ENCODE measurements at places on chromosomes 6 and 20.

DNA sequence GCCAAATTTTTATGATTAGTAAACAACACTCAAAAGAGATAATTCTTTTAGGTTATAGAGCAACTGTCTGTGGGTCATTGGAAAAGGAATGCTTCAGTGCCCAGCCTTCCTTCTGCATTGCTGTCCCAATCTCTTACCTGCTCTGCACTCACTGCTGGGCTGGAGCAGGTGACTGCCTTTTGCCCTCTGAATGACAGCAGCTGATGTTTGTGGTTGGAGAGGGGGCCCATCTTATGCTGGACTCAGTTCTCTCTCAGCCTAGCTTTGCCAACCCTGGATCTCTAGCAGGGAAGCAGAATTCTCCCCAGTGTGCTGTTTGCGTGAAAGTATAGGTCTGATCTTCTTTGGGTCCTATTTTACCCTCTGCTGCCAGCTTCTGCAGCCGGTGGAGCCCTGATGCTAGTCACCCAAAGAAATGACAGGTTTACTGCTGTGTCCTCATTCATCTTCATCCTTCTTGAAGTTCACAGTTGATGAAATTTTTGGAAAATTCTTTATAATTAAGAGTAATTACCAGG, 193.5 kb downstream of the ARID1B start:
- DNase-seq: no peak

- no peak for DNase-seq
Observed at GRCh38 chr6:149337320-149337719, 19.8 kb downstream of the TAB2 start.

DNA sequence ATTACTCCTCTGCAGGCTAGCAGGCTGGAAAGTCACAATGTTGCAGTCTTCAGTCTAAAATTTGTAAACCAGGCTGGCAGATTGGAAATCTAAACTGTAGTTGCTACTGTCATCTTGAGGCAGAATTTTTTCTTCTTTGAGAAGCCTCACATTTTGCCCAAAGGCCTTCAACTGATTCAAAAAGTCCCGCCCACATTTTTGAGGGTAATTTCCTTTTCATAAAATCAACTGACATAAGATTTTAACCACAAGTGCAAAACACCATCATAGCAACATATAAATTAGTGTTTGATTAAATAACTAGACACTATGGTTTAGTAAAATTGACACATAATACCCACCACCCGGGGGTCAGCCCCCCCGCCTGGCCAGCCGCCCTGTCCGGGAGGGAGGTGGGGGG, 28.4 kb downstream of the HLA-C start:
- DNase-seq: no peak

GRCh38 chr6:170038251-170038650, 252.6 kb downstream of the DLL1 start:
- no peak for DNase-seq

DNA sequence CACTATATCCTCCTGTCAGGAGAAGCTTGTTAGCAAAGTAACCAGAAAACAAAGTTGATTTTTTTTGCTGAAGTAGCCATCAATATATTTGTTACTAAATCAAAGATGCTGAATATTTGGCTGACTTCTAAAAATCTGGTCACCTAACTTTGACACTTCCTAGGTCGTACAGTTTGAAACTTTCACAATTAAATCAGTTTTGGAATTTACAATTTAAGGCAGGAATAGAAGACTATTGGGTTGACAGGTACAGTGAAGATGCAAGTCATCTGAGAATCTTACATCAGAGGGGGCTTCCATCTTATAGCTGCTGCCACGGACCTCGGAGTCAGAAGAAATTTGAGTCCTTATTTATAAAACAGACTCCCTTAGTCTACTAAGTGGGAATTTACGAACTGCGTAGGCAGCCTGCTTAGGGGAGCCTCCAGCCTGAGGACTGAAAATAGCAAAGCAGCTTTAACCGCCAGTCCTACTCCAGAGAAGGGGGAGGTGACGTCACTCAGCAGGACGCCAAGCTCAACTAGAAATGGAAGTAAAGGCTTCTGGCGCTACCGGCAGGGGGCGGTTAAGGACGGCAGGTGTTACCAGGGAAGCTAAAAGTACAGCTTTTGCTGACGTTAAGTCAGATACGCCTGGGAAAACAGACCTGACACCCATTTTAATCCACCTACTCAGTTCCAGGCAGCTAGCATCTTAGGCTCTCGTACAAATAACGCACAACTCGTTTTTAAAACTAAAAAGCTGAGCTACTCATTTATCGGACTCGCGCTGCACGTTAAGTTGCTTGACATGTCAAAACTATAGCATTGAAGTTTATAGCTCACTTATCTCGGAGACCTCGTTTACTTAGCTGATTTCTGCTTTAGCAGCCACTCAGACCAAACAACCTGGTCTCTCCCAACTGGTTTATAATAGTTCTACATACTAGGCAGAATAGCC, 61.1 kb upstream of the HFE start:
- peak; percentile 83 for DNase-seq

- DNase-seq: no peak
Observed at GRCh38 chr6:71675386-71675785, 211.0 kb upstream of the RIMS1 start.

DNA sequence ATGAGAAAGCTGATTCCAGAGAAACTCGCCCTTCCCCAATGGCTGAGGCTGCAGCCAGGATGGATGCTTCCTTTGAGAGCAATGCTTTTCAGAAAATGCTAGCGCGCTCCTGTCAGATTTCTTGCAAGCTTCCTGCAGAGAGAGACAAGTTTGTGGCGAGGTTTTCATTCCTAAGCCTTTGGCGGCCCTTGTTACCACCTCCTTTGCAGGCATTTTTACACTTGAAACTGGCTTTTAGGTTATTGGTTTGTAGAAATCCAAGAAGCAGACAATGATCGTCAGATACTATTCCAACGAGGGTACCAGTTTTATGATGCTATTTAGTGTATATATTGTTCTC, 1.1 kb downstream of the FNDC1 start:
- no peak for DNase-seq

GRCh38 chr20:6502999-6503398, 264.5 kb upstream of the BMP2 start:
- DNase-seq: no peak

- no peak for DNase-seq
Observed at GRCh38 chr20:62778601-62779416, 17.5 kb upstream of the MRGBP start.

- DNase-seq: no peak
Observed at GRCh38 chr6:113076816-113077215, 729.7 kb downstream of the RFPL4B start.

DNA sequence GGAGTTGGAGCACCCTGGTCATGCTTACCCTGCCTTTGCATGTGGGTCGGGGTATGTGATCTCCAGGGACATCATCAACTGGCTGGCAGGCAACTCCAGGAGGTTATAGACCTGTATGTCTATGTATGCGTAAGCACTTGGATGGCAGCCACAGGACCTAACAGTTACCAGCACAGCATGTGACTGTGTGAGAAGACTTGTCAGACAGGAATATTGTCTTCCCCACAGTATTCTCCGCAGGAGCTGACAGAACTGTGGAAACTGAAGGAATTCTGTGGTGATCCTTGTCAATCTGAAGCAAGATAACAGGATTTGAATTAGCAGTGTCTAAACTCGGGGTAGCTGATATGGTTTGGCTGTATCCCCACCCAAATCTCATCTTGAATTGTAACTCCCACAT, 59.2 kb downstream of the TMEM244 start:
- no peak for DNase-seq

DNA sequence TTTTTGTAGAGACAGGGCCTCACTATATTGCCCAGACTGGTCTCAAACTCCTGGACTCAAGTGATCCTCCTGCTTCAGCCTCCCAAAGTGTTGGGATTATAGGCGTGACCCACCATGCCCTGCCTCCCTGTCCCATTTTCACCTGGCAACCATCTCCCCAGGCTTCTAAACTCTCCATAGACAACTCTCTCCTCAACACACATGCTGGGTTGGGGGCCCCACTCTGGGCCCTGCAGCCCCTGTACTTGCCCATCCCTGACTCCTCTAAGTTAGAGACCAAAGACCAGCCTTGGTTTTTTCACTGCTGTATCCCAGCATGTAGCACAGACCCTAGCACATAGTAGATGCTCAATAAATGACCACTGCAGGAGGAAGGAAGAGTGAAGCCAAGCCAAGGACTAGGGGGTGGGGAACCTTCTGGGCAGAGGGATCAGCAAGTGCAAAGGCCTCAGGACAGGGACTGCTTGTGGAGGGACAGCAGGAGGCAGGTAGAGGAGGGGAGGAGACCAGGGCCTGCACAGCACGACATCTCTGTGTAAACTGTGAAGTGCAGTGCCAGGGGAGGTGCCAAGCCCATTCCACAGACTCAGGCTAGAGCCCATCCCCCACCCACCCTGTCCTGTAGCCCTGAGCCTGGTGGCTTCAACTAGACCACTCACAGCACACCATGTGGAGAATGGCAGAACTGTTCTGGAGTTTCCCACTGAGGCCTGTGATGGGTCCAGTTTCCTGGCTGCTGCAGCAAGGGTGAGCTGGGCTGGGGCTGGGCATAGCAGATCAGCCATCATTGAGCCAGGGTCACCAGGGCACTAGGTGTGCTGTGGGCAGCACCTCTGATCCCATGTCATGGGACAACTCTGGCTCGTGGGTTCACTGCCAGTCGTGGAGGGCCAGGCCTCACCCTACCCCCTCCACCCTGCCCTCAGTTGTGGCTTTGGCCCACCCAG, 3.4 kb upstream of the SRC start:
- no peak for DNase-seq

GRCh38 chr6:144477856-144478255, 192.7 kb downstream of the UTRN start:
- no peak for DNase-seq

DNA sequence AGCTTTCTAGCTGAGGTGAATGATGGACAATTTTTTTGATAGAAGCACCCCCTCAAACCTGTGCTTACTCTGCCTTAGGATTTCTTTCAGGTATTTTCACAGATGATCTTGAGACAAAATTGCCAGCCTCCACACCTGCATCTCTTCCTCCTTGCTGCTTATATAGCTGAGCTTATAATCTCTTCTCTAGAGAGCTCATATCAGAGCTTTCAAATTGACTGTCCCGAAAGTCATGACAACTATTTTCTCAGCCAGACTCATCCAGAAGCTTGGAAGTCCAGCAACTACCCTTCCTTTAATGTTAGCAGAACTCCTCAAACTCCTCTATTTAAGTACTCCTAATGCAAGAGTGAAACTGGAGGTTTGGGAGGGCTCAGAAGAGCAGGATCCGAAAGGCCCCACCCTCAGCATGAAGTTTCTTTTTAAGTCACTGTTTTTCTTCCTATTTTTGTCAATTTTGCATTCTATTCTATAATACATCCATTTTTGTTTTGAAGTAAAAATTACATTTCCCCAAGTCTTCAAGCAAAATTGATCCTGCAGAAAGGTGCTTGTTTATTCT, 12.7 kb downstream of the CGA start:
- no peak for DNase-seq

DNA sequence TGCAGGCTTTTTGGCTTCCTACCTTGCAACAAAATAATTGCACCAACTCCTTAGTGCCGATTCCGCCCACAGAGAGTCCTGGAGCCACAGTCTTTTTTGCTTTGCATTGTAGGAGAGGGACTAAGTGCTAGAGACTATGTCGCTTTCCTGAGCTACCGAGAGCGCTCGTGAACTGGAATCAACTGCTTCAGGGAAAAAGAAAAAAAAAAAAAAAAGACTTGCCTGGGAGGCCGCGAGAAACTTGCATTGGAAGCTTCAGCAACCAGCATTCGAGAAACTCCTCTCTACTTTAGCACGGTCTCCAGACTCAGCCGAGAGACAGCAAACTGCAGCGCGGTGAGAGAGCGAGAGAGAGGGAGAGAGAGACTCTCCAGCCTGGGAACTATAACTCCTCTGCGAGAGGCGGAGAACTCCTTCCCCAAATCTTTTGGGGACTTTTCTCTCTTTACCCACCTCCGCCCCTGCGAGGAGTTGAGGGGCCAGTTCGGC, 420 bp downstream of the SOX4 start:
- DNase-seq: no peak

- no peak for DNase-seq
Observed at GRCh38 chr6:28656715-28657114, 131.0 kb downstream of the GPX5 start.

- no peak for DNase-seq
Observed at GRCh38 chr20:45507011-45507820, 8.2 kb downstream of the SPINT3 start.

- no peak for DNase-seq
Observed at GRCh38 chr6:17336425-17336824, 55.3 kb downstream of the RBM24 start.

DNA sequence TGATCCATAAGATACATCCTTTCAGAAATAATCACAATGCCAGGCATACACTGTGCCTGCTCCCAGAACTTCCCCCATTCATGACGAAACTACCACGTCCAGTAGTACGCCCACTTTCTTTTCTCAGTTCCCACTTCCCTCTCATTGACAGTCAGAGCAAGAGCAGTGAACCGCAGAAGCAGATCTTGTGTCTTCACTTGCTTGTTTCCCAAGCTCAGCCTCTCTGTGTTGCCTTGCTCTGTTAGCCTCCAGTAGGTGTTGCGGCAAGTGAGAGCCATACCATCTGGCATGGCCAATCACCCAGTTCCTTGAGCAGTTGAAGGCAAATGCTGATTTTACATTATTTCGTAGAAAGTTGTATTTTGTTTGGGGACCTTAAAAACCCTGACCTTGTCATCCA, 11.7 kb downstream of the UST start:
- no peak for DNase-seq

- DNase-seq: no peak
Observed at GRCh38 chr6:143603455-143603854, 74.3 kb upstream of the PHACTR2 start.

- no peak for DNase-seq
Observed at GRCh38 chr6:44576132-44576631, 188.7 kb downstream of the CDC5L start.

GRCh38 chr6:154594496-154595198, 84.2 kb upstream of the CNKSR3 start:
- DNase-seq: no peak

- no peak for DNase-seq
Observed at GRCh38 chr6:20691185-20691584, 156.9 kb downstream of the CDKAL1 start.

GRCh38 chr6:6801005-6801335, 212.4 kb downstream of the LY86 start:
- DNase-seq: no peak

- no peak for DNase-seq
Observed at GRCh38 chr6:32844839-32845383, 1.1 kb upstream of the PSMB8 start.

DNA sequence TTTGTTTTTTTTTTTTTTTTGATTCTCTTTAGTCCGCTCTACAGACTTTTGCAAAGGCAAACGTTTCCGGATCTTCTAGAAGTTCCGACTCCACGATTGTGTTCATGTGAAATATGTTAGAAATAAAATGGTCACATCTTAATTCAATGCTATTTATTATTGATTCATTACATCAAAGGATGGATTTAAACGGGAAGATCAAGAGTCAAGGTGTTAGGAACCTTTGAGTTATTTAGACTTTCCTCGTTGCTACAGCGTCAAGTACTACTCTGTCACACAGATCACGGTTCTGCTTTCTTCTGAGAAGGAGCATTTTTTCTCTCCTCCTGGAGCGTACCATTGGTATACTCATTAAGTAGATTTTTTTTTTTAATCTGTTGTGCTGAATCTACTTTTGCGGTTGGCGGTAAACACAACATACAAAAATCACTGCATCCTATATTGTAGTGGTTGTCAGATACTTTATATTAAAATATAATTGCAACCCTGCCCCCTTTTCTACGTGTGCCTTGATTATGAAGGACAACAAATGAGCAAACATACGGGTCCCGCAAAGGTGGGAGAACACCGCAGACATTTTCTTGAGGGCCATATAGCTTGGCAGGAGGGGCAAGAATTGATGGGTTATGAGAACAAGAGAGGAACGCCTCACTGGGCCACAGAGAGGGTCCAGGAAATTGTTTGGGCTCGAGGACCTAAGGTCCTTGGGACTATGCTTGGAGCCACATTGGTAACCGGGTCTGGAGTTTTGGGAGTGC, 17.5 kb downstream of the HMGN4 start:
- no peak for DNase-seq

Data from stimulated activated CD8-positive, alpha-beta memory T cell treated with anti-CD3 and anti-CD28 coated beads, Interleukin-4, amount 100 ng/mL, for 1 hour (primary cell).